ENCODE measurements at places on chromosomes 4 and X. TPM values are rescaled to one million over a fixed set of nuclear protein-coding genes. Genes with fewer than 3 reads are reported as not detected.

The MUC7 gene
- not detected for total RNA-seq

The KIT gene
- total RNA-seq = 1.2 TPM

The CAMK2D gene
- total RNA-seq = 89.9 TPM

The BMPR1B gene
- 1.8 TPM for total RNA-seq

The FMR1NB gene
- not detected for total RNA-seq

The CXCL3 gene
- 4.9 TPM for total RNA-seq

The ATXN3L gene
- not detected for total RNA-seq

The SOX3 gene
- not detected for total RNA-seq

The ATP1B4 gene
- total RNA-seq = not detected

The IGFBP7 gene
- total RNA-seq = 1,624 TPM

The VGLL1 gene
- total RNA-seq = not detected

The MAGEC2 gene
- not detected for total RNA-seq

The DOK7 gene
- not detected for total RNA-seq

The PAGE5 gene
- not detected for total RNA-seq

The CNGA1 gene
- total RNA-seq = not detected

The HDX gene
- total RNA-seq = 0.82 TPM

The RAB33A gene
- total RNA-seq = 10.6 TPM

The CXCL10 gene
- total RNA-seq = not detected
